Activated CD8-positive, alpha-beta memory T cell treated with anti-CD3 and anti-CD28 coated beads, Interleukin-2, amount 50 U/mL, for 4 hours (primary cell): ENCODE measurements at places on chromosomes 5 and 9.
A peak's percentile ranks its signal among the peaks of the same experiment; 100 is the strongest.

- no peak for DNase-seq
Observed at GRCh38 chr9:135703726-135704125, 1.7 kb downstream of the KCNT1 start.

GRCh38 chr5:175862131-175863012 is 9.0 kb upstream of the CPLX2 start:
- DNase-seq: no peak

DNA sequence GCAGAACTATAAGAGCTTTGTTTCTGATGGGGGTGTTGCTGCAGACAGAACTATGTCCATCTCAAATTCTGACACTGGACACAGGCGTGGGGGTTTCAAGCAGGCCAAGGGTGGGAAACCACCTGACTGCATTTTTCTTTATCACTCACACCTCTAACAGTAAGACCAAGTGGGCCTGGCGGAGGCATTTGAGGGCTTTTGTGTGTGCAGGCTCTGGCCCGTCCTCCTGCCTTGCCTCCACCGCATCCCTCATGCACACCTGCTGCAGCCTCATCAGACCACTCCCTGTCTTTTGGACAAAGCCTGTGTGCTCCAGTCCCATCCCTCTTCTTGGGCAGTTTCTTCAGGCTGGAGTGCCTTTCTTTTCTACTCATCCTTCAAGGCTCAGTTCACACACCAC is 7.9 kb downstream of the OR13J1 start:
- no peak for DNase-seq

DNA sequence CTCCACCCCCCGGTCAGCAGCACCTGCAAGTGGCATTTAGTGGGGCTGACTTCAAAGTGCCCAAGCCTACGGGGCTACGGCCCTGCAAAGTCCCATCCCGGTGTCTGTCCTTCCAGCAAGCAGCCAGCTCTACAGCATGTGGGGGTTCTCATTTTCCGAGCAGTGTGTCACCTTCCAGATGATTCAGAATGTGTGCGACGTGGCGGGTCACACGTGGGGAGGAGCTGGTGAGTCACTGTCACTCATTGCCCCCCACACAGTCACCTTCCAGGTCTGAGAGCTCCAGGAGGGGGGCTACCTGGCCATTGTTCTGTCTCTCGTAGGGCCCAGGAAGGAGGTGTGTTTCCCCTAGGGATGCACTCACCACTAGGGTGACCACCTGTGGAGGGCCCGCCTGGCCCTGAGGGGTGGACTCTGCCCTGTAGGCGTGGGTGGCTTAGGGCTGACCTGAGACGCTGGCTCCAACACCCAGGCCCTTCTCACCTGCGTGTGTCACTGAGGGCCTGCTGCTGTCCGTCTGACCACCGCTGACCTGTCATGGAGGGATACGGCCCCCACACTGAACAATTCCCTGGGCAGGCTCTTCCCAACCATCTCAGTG is 70.2 kb downstream of the SEMA4D start:
- peak; percentile 87 for DNase-seq

DNA sequence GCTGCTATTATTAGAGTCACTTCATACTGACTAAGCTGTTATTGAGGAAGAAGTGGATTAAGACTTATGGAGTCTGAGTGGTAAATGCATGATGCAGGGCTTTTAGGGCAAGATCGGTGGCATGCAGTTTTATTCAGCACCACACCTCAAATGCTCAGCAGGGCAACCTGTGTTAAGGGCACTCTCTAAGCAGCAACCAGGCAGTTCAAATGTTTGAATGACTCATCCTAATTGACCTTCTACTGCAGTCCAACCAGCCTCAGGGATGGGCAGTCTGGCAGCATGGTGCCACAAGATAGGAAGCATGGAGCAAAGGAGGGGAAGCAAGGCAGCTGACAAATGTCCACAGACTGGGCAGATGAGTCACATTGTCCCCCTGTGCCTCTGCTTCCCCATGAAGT is 80.2 kb upstream of the MIER3 start:
- no peak for DNase-seq
